Cerebellar nuclear complex (tissue), 1 donor: ENCODE measurements at places on chromosomes 2 and 18.

DNA sequence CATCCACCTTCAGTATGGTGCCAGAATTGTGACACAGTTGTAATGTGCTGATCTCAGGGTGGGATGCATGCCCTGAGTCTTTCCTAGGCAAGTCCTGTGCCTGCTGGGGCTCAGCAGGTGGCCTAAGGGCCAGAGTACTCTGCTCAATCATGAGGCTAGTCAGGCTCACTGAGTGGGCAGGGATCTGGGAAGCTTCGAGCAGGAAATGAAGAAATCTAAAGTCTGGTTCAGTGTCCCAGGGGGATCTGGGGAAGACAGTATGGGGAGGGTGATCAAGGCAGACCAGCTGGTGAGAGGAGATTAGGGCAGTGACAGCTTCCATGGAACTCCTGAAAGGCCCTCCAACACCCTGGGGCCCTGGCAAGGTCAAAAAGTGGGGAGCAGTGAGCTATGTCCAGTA lies 8.9 kb upstream of the ANKRD29 start:
- DNase-seq = no peak

DNA sequence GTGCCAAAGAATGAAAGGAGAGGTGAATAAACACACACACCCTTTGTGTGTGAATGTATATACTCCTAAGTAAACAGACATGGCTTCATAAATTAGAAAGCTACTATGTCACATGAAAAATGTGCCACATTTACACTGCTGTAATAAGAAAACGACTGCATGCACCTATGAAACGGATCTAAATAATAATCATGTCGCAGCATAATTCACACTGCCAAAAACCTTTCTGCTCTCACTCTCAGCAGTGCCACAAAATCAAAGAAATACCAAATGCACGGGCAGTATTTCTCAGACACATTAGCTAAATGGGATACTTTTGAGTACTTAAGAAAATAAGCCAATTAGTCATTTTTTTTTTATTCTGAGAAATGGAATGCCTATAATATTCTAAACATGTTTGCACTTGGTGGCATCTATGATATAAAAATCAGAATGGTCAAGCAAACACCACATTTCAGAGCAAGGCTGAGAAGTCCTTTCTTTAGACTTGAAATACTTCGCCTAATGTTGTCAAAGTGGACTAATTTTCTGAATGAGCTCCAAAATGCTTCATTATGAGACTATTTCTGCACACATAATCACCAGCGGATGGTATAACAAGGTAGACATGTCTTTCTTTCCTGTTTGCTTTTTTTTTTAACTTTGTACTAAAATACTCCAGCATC lies 6.6 kb downstream of the BCL11A start:
- no peak for DNase-seq

DNA sequence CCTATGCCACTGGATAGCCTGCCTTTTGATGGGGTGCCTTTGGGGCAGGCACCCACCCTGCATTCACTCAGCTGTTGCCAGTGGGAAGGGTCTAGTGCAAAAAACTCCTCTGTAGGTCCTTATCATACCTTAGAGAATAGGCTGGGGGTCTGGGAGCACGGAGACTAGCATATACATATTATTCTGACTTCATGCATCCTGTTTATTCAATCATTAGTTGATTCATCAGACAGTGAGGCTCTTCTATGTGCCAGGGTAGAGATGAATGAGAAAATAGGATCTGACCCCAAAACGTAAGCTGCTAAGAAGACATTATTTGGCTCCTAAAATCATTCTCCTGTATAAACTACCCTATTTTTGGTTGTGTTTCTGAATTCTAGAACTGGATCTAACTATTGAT lies 153.3 kb downstream of the TPGS2 start:
- DNase-seq = no peak

DNA sequence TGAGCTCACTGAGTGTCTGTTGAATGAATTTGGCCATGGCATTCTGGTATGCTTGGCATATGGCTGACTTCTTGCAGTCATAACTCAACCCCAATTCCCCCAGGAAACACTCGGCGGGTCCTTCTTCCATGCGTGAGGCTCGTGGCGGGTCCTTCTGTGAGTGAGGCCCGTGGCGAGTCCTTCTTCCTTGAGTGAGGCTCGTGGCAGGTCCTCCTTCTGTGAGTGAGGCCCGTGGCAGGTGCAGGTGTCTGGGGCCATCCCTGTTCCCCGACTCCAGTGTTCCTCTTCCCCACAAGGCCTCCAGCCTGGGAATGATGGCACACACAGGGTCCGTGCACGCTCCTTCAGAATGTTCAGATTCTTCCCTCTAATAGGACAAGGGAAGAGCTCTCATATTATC lies 169.0 kb downstream of the EIPR1 start:
- no peak for DNase-seq

DNA sequence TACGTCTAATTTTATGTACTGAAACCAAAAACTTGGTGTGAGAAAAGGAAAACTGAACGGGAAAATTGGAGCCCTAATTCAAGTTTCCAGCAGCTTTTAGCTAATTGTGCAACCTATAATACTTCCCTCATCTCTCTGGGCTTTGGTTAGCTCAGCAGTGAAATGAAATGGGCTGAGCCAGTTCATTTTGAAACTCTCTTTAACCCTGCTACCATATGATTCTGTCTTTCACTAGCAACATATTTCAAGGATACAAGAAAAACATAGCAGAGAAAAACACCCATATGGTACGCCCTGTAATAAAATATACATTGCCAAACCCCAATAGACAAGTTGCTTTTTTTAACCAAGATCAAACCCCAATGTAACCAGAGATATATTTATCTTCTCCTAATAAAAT lies 799 bp downstream of the SYT4 start:
- no peak for DNase-seq

GRCh38 chr2:10124538-10125045 lies 2.1 kb downstream of the RRM2 start:
- no peak for DNase-seq

DNA sequence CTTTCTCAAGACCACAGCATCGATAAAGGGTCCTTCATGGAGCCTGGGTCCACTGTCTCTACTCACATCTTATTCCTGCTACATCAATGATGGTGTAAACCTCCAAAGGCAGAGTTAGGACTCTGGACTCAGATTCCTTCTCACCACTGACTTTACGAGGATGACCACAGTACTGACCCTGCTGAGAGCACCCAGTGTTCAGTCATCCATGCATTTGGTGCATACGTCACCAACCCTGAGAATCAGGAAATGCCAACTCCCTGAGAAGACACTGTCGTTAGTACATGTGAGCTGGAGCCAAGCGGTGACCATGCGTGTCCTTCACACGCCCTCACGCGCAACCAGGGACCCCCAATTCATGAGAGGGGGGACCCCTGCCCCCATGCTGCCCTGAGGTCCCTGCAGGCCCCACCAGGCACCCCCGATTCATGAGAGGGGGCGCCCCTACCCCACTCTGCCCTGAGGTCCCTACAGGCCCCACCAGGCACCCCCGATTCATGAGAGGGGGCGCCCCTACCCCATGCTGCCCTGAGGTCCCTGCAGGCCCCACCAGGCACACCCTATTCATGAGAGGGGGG lies 178.4 kb upstream of the TPO start:
- no peak for DNase-seq

- no peak for DNase-seq
Observed at GRCh38 chr18:27005589-27005988, 140.1 kb upstream of the AQP4 start.

GRCh38 chr2:69169655-69170389 lies 156.8 kb downstream of the ANTXR1 start:
- DNase-seq = no peak

GRCh38 chr2:222884805-222885424 lies 24.1 kb downstream of the ACSL3 start:
- DNase-seq = no peak

GRCh38 chr2:215895330-215895729 lies 118.0 kb downstream of the MREG start:
- no peak for DNase-seq

GRCh38 chr2:207996848-207997247 lies 28.5 kb downstream of the PLEKHM3 start:
- no peak for DNase-seq

DNA sequence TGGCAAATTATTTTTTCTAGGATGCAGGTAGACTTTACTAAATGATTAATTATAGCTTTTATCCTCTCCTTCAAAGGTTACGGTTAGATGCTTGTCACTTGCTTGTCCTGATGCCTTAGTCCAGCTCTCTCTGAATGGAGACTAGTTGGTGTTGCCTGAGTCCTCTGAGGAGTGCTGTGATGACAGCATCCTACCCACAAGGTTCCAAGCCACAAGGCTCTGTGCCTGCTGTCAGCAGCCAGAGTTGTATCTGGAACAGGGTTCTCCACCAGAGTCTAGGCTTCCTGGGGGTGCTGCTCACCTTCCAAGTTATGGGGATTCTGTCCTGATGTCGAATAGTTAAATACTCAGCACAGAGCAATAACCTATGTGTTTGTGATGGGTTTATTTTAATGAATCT lies 125.7 kb downstream of the GALNT1 start:
- no peak for DNase-seq

DNA sequence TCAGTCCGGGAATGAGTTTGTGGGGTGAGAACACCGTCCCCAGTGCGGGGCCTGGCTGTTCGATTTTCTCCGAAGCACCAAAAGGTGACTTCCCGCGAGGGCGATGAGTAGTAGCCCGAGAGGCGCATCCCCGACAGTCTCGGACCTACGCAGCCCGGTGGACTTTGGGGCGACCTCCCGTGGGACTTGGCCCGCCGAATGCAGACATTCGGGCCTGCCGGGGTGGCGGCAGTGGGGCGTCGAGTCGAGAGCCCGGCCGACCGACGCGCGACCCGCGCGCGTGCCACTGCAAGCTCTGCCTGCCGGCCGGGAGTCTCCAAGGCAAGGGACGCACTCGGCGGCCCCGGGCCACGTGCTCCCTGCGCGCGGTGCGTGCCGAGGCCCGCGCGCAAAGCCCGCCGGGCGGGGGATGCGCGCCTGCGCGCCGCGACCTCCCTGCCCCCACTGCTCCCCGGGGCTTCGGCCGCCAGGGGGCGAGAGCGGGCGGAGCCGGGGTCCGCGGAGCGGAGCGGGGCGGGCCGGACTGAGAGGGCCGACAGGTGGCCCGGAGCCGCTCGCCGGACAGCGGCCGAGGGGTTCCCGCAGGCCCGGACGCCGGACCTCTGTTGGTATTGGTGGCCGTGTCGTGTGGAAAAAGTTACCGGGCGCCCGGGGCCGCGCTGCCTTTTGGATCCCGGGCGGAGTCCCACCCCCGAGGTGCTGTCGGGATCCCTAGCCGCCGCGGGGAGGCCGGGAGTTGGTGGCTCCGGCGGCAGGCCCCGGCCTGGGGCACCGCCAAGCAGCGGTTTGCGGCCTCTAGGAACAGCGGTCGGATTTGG lies 1.9 kb downstream of the PTMA start:
- DNase-seq = peak; percentile 4

GRCh38 chr2:71846669-71847291 lies 300.9 kb downstream of the CYP26B1 start:
- DNase-seq = no peak
